Aorta (tissue), 5 donors: ENCODE measurements at places on chromosomes 11 and 22. TPM values are rescaled to one million over a fixed set of nuclear protein-coding genes. Genes with fewer than 3 reads are reported as not detected.

ANO3 gene
- total RNA-seq, result 1.6 TPM

- DNase-seq, result no peak
These were observed 14.6 kb downstream of the PLXNB2 start for GRCh38 chr22:50292643-50293440.

DDI1 gene
- not detected for total RNA-seq

- no peak for DNase-seq
These were observed 1375.6 kb upstream of the TENM4 start for GRCh38 chr11:80816454-80816847.

VPS51 gene
- total RNA-seq, result 121 TPM

TUBA8 gene
- total RNA-seq, result 2.6 TPM

- DNase-seq, result no peak
These were observed 30.8 kb downstream of the MRTFA start for GRCh38 chr22:40605761-40606160.

OVCH2 gene
- 0.75 TPM for total RNA-seq

DNA sequence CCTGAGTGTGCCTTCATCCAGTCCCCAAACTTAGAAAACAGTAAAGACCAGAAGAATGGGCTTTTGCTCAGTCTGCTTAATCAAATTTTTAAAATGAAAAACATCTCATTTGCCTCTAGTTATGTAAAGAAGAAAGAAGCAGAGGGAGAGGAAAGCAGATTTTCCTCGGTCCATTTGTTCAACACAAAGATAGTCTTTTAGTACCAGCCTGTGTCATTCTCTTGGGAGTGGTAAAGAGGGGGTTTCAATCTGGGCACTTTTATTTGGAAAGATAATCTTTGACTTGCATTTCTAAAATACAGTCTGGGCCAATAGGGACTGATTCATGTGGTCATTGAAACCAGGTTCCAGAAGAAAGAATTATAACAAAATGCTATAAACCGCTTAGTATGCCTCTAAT, 29.5 kb downstream of the KREMEN1 start:
- no peak for DNase-seq

DNA sequence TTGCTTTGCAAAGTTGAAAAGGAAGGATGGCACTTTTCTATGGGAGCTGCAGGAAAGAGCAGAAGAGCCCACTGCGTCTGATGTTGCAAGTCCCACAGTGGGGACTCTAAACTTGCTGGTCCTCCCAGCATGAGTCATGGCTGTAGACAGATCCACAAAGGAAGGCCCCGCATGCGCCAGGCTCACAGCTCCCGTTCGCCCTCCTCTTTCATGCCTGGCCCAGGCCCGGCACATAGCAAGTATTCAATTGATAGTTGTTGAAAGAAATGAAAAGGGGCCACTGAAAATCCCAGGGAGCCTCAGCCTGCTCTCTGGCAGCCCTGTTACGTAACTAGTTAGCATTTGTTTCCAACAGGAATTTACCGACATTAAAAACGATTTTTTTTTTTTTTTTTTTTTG, 18.9 kb downstream of the AP1B1 start:
- peak; percentile 86 for DNase-seq

- no peak for DNase-seq
These were observed 55.0 kb upstream of the PTH start for GRCh38 chr11:13550761-13551160.
